ENCODE measurements at places on chromosomes 5 and 9.
A peak's percentile ranks its signal among the peaks of the same experiment; 100 is the strongest.

- DNase-seq, result no peak
Measured at GRCh38 chr5:176888016-176888864, 10.9 kb downstream of the HK3 start.

GRCh38 chr9:111078391-111079038 is 40.2 kb upstream of the LPAR1 start:
- DNase-seq, result no peak

DNA sequence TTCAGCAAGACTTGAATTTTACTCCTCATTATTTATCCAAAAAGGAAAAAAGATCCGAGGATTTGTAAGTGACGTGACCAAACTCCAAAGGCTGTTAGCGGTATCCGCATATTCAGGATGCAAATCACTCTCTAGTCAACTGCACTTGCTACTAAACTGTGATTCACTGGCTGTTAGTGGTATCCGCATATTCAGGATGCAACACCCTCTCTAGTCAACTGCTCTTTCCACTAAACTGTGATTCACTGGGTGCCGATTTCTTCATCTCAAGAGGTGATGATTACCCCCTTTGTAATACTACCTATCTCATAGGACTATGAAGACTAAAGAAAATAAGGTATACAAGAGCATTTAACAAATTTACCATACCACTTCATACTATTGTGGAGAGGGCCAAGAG is 5.7 kb downstream of the MAPKAP1 start:
- no peak for DNase-seq

- no peak for DNase-seq
Measured at GRCh38 chr5:15014809-15015208, 143.2 kb upstream of the ANKH start.

DNA sequence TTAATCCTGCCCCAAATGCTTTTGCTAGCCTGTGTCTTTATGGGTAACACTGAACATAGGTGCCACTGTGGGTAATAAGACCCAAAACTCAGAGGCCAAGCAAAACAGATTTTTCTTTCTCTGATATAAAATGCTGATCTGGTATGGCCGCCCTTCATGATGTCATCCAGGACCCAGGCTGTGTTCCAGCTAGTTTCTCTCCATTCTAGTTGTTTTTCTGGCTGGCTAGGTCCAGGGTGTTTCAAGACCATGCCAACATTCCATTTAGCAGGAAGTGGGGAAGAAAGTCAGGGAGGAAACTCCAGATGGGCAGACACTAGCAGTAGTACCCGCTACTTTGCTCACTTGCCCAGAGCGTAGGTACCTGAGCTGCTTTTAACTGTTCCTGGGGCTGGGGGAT is 183.9 kb upstream of the OTULINL start:
- no peak for DNase-seq

DNA sequence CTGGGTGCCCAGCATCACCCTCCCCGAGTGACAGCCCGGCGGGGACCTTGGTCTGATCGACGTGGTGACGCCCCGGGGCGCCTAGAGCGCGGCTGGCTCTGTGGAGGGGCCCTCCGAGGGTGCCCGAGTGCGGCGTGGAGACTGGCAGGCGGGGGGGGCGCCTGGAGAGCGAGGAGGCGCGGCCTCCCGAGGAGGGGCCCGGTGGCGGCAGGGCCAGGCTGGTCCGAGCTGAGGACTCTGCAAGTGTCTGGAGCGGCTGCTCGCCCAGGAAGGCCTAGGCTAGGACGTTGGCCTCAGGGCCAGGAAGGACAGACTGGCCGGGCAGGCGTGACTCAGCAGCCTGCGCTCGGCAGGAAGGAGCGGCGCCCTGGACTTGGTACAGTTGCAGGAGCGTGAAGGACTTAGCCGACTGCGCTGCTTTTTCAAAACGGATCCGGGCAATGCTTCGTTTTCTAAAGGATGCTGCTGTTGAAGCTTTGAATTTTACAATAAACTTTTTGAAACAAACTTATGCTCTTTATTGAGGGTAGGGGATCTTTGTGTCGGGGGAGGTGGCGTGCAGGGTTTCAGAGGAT is 1.3 kb downstream of the GADD45G start:
- no peak for DNase-seq

DNA sequence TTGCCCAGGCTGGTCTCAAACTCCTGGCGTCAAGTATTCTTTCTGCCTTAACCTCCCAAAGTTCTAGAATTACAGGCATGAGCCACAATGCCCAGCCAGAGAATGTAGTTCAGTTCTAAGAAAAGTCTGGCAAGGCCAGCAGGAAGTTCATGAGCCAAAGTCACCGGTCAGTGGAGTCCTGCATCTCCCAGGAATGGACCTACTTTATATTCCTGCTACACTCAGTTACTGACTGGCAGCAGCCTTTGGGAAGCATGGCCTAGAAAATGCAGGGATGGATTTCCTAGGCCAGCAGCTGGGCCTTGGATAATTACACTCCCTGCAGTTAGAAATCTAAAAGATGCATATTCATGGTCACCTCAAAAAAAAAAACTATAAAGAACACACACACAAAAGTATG is 135.7 kb downstream of the CAAP1 start:
- DNase-seq, result no peak

DNA sequence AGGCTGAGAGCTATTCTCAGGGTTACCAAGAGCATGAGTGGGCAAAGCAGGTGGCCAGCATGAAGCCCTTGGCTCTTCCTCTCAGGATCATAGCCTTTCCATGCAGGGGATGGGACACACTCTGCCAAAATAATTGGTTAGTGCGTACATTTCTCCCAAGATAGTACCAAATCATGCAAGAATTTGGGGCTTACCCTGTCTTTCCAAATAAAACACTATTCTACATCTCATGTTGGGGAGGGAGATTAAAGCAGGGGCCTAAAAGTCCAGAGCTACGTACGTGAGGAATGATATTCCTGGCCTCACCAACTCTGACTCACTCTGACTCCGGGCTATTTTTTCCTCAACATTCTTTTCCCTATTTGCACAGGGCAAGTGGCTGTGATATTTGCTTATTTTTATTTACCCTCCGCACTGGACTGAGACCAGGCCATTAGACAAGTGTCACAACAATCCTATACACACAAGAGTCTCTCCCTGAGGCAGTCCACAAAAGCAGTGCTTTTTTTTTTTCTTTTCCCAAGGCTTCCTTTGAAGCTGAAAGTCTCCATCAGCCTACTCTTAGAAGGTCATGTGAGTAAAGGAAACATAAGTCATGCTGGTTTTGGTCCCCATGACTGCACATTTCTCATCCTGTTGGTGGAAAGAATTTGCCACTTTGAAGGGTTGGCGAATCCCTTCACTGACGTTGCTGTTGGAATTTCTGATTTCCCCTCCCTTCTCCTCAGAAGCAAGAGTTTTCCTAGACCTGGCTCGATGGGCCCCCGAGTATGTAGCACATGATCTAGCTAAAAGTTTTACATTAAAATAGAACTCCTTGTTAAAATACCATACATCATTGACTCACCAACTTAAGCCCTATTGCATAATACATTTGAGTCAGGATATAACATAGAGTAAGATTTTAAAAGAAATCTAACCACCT is 40.0 kb downstream of the TMEM252 start:
- no peak for DNase-seq

- no peak for DNase-seq
Measured at GRCh38 chr5:108295578-108296368, 86.1 kb downstream of the FBXL17 start.

DNA sequence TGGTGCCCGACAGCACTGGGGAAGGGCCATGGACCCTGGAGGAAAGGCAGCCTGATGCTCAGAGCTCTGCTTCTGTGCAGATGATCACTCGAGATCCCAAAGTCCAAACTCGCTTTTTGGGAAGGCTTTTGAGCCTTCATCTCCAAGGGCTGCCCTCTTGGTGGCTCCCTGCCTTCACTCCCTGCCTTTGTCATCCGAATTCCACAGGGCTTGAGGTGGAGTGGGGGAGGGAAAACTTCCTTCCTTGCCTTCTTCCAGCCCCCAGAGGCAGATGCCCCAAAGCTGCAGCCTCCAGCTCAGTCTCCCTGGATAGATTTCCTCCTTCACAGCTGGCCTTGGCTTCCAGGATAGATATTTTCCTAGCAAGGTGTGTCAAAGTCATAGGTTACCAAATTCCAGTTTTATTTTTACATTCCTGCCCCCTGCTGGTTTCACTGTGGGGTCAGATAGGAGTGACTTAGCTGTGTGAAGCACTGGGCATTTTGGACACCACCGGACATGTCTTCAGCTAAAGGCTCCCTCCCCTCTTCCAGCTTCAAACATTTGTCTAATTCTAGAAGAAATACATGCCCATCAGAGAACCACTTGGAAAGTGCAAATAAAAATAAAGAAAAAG is 268.2 kb downstream of the HSPA4 start:
- DNase-seq, result no peak

- peak; percentile 26 for DNase-seq
Measured at GRCh38 chr9:69877852-69878514, 57.4 kb downstream of the CFAP95 start.

GRCh38 chr5:158752656-158752973 is 347.1 kb downstream of the EBF1 start:
- no peak for DNase-seq

DNA sequence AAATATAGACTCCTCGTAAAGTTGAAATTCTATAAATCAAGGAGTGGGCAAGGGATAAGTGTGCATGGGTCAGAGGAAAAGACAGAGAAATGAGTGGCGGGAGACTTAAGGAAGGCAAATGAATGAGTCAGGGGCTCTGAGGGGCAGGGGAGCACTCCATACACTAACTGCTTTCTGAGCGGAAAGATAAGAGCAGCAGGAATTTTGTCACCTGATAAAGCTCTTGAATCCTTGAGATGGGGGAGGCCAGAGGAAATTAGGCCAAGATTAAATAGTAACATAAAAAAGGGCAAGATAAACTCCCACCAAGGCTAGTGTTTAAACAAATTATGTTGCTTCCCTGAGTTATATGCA is 191.0 kb upstream of the S1PR3 start:
- no peak for DNase-seq

DNA sequence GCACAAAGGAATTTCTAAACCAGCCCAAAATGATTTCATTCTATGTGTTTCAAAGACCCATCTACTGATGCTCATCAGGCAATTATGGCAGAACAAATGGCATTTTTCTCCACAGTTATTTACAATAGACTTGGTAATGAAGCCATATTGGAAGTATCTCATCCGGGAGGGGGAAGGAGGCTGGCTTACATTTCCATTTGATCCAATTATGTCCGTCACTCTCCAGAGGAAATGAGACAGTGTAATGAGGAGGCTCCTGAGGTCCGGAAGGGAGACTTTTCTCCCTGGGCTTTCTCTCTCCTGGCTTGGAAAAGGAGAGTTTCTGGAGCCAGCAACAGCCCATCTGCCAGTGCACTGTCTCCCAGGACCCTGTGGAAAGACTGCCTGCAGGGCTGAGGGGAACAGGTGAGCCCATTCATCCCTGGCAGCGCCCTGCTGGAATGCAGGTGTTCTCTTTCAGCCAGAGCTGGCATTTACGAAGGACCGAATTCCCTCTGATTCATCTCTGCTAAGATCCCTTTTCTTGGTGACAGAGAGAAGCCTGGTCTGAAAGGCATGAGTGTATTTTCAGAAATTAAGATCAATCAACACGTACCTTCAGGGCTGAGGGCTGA is 54.9 kb upstream of the SAP30L start:
- no peak for DNase-seq

- DNase-seq, result no peak
Measured at GRCh38 chr9:18075253-18075952, 398.6 kb upstream of the ADAMTSL1 start.

GRCh38 chr9:79213417-79214125 is 358.2 kb upstream of the TLE4 start:
- no peak for DNase-seq

GRCh38 chr5:37668524-37669047 is 171.3 kb downstream of the GDNF start:
- DNase-seq, result no peak

DNA sequence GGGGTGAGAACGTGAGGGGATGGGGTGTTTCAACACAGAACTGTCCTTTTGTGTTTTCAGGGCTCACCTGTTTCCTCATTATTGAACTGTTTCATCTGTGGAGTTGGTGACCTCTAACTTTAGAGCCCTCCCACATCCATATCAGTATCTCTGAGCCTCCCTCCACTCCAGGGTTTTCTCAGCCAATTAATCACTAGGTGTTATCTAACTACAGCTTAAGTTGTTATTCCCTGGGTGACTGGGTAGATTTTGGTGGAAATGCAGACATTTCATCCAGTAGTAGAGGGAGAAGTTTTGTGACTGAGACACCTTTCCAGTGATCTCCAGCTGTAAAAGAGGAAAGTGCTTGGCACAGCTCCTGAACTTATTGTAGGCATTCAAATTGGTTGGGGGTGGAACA is 23.7 kb downstream of the PPP3R2 start:
- no peak for DNase-seq

DNA sequence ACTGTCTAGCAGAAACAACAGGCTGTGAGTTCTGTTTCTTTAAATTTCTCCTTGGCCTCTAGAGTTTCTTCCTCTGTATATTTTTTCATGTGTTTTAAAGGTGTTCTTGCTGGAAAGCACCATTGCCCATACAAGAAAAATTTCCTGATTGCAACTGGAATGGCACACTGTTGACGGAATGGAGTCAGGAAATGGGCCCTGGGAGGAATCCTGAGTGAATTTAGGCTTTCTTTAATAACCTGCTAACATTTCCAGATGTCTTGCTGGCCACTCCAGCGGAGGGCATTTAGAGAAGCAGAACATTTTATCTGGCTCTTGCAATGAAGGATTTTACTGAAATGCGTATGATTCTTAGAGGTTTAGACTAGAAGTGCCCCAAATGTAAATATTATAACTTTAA is 736.3 kb downstream of the TAF11L14 start:
- DNase-seq, result no peak

- DNase-seq, result no peak
Measured at GRCh38 chr5:27548484-27548883, 510.1 kb upstream of the CDH9 start.

GRCh38 chr5:57843059-57843367 is 360.4 kb upstream of the ACTBL2 start:
- no peak for DNase-seq

DNA sequence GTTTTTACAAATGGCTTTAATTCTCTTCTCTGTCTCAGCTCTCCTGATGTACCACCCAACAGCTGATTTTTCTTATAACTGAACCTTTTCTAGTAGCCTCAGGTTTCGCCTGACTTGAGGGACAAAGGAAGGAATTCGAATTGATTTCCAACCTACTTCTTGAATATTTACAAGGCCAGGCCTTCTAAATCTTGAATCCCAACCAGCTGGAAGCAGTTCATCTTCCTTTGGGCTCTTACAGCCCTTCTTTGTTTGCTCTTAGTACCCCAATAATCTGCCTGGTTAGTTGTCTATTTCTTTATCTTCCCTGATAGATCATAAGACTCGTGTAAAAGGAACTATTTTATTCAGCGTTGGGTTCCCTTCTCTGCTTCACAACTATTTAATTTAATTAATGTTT is 95.9 kb downstream of the NLN start:
- no peak for DNase-seq

DNA sequence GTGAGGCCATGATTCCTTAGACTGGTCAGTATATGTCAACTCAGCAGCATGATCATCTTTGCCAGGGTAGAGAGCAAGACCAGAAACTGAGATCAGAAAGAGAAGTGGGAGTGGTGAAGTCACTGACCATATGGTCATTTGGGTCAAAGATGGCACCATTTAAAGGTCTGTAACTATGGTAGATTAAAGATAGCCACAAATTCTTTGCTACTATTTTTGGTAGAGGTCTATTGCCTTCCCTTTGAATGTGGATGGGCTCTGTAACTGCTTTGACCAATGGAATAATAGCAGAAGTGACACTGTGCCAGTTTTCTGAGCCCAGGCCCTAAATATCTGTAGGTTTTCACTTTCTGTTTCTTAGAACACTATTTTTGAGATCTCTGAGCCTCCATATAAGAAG is 117.6 kb downstream of the PCSK1 start:
- DNase-seq, result no peak

All from NCI-H1436 (cell line).